ENCODE measurements at places on chromosomes 11 and 22.

DNA sequence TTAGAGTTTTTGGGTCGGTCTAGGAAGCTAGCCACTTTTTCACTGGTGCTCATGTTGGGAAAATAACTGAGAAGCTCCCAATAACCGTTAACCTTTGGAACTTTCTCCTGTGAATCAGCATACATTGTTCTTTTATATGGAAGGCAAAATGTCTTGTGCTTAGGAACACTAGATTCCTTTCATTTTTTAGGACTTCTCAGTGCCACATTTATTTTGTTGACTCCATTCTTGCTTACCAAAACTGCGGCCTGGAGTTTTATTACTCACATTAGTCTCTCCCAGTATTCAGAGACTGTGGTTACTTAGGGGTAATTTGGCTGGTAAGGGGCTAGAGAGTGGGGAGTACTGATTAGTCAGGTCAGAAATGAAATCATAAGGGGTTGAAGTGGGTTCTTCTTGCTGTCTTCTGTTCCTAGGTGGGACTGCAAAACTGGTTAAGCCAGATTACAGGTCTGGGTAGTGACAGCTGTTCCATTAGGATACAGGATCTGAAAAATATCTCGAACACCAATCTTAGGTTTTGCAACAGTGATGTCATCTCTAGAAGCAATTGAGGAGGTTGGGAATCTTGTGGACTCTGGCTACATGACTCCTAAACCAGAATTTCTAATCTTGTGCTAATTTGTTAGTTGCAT lies 631.4 kb upstream of the LUZP2 start:
- DNase-seq, result no peak

GRCh38 chr11:61332281-61332796 lies 566 bp downstream of the DDB1 start:
- DNase-seq, result no peak

DNA sequence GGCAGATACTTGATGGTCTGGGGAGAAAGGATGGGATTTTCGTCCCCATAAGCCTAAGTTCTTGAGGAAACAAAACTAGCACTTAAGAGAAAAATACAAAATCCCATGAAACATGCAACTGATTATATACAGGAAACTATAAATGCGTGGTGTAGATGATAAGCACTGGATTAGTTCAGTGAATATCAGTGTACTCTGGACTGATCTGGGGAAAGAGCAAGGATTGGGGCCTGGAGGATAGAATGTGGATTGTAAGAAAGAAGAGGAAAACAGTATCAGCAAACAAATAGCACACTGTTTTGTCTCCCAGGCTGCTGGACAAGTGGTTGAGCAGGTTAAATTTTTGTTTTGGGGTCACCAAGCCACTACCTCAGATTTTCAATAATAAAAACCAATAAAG lies 49.8 kb downstream of the DCUN1D5 start:
- no peak for DNase-seq

DNA sequence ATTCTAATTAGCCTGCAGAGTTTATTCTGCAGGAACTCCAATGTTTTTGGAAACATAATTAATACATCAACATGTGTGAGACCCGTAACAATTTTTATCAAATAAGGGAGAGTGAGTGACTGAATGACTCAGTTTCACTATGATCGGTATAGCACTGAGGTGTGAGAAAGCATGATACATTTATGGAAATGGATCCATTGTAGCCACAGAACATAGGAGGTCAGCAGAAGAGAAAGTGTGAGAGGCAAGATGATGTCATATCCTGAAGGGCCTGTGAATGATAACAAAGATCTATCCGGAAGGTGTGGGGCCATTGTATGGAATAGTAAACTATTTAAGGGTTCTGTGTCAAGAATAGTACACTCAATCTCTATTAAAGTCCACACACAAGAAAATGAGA lies 1406.1 kb upstream of the TENM4 start:
- DNase-seq, result no peak

- DNase-seq, result no peak
Measured at GRCh38 chr11:102345904-102346303, 1.1 kb upstream of the BIRC2 start.

DNA sequence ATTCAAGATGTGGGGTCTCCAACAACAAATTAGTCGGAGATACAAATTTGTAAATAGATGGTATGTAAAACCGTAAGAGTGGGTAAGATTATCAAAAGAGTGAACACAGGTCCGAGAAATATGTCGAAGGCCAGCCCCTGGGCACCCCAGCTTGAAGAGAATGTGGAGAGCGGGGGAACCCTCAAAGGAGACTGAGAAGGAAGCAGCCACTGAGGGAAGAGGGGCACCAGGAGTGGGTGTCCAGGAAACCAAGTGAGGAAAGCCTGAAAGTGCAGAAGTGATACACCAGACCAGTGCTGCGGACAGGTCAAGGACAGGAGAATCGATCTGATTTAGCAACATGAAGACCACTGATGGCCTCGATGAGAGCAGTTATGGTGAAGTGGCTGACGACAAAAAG lies 14.4 kb downstream of the APOL5 start:
- no peak for DNase-seq

DNA sequence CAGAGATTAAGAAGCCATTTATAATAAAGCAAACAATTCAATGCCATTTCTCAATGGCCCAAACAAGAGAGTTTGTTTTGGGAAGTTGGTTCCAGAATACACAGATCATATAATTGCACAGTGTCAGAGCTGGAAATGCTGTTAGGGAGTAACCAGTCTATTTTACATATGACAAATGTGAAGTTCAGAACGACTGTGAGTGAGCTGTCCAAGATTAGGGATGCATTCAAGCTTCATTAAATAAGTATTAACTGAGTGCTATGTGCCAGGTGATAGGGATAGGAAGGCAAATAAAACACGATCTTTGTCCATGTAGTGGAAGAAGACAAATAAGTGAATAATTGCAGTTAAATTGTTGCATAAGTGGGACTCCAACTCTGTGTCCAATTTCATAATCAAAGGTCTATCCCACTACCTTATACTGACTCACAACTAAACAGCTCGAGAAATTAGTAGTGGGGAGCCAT lies 33.1 kb upstream of the PICALM start:
- DNase-seq, result no peak

DNA sequence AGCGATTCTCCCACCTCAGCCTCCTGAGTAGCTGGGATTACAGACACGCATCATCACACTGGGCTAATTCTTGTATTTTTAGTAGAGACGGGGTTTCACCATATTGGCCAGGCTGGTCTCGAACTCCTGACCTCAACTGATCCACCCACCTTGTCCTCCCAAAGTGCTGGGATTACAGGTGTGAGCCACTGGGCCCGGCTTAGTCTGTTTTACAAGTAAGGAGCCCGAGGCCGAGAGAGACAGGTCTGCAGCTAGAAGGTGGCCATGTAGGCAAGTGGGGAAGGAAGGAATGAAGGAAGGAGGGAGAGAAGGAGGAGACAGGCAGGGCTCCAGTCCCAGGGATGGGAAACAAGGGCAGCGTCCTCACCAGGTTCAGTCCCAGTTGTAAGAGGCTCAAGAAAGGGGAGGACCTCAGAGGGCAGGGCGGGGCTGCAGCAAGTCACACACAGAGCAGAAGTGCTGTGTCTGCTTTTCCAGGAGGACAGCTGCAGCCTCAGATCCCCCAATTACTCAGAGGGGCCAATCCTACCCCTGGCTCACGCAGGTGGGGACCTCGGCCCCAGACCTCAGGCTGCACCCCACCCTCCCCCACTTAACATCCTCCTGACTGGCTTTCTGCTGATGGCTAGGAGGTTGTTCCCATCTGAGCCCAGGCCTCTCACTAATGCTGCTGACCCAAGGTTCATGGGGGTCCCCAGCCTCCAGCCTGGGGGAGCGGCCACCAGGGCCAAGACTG lies 53.8 kb upstream of the PRR5 start:
- no peak for DNase-seq

GRCh38 chr11:134479206-134480135 lies 67.4 kb upstream of the B3GAT1 start:
- DNase-seq, result no peak

GRCh38 chr11:80388536-80388935 lies 947.7 kb upstream of the TENM4 start:
- DNase-seq, result no peak

DNA sequence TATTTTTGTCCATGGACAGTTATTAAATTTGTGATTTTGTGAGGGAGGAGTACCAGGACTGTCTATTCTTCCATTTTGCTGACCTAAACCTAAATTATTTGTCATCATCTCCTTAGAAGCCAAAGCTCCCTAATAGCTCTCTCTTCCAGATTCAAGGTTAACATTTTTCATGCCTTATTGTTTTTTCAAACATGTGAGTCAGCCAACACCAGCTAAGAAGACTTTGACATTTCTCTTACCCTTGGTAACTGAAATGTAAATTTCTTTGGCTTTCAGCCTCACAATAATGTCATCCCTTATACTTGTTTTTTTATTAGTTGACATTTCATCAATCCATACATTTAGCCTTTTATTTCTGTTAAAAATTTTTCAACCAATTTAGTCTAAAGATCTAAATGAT lies 19.2 kb downstream of the OR52E1 start:
- no peak for DNase-seq

GRCh38 chr11:3942160-3942955 lies 86.9 kb downstream of the STIM1 start:
- DNase-seq, result no peak

- DNase-seq, result no peak
Measured at GRCh38 chr11:35419184-35419829, at the start of gene SLC1A2. TSS of gene SLC1A2 (minus strand) at chr11:35419558. CDS start at chr11:35418966, 592 bp downstream.

DNA sequence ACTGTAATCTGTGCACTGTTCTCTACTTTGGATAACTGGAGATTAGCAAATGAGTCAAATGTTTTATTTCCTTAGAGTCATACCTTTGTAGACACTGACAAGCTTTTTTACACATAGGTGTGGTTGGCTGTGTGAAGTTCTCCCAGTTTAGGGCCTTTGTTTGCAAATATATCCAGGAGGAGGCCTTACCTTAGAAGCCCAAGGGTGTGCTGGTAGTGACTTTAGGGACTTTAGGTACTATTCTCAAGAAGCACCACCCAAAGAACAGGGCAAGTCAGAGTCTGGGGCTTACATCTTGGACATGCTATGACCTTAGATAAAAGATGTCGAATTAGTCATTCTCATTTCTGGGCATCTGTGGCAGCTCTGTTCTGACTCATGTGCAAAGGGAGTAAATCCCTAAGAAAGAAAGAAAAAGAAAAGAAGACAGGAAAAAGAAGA lies 4.8 kb upstream of the FAR1 start:
- DNase-seq, result no peak

DNA sequence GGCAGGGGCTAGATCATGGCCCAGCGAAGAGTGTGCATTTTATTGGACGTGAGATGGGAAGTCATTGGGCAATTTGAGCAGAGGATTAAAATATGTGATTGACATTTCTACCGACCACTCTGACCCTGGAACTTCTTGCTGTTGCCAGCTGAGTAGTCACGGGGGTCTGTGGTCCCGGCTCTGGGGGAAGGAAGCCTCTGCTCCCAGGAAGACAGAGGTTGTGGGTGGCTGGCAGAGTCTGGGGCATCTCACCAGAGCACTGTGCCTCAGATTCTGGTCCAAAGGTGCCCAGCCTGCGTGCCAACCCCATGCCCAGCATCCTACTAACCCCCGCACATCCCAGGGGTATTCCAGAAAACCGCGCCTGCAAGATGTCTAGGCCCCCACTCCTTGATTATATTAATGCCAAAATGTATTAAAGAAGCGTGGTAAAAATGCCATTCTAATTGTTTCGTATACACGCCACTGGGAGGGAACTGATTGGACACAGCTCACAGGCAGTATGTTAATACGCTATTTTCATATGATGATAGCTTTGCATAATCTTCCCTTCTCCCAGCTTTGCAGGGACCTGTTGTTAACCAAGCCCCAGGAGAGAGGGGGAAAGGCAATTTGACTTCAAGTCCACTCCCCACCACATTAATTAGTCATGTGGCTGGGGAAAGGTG lies 25.3 kb upstream of the LMO1 start:
- DNase-seq, result no peak

GRCh38 chr11:108947654-108948570 lies 283.0 kb downstream of the DDX10 start:
- DNase-seq, result no peak

DNA sequence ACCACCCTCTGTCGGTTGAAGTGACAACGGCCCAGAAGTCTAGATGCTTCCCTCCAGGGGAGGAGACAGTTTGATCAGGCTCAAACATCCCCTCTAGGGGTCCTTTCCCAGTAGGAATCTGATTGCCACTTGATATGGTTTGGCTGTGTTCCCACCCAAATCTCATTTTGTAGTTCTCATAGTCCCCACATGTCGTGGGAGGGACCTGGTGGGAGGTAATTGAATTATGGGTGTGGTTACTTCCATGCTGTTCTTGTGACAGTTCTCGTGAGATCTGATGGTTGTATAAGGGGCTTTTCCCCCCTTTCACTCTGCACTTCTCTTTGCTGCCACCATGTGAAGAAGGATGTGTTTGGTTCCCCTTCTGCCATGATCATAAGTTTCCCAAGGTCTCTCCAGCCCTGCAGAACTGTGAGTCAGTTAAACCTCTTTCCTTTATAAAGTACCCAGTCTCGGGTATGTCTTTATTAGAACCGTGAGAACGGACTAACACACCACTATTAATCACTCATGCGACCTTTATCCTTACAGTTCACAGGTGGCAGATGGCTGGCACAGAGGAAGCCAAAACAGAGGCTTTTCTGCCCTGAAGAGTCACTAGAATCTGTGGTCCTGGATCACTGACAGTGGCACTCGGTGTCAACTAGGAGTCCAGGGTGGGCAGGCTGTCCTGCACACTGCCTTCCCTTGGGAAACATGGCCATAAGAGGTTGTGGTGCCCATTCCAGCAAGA lies 21.6 kb downstream of the ASPHD2 start:
- no peak for DNase-seq

- no peak for DNase-seq
Measured at GRCh38 chr11:64831411-64831891, 13.0 kb downstream of the CDC42BPG start.

- no peak for DNase-seq
Measured at GRCh38 chr22:24188705-24189248, 7.5 kb downstream of the SUSD2 start.

- DNase-seq, result no peak
Measured at GRCh38 chr11:71112454-71112853, 139.9 kb downstream of the SHANK2 start.

- DNase-seq, result no peak
Measured at GRCh38 chr11:123517559-123518364, 87.7 kb downstream of the GRAMD1B start.

- no peak for DNase-seq
Measured at GRCh38 chr22:38138961-38139360, 28.5 kb upstream of the BAIAP2L2 start.

- DNase-seq, result no peak
Measured at GRCh38 chr22:22099194-22099486, 116.6 kb upstream of the TOP3B start.

All from activated T-cell treated with anti-CD3 and anti-CD28 coated beads, Interleukin-2, amount 50 U/mL, for 1 hour (primary cell).